ENCODE measurements at places on chromosomes 16 and 17. TPM values are rescaled to one million over a fixed set of nuclear protein-coding genes. Genes with fewer than 3 reads are reported as not detected.

CYB5B gene
- 84.9 TPM for total RNA-seq

RGS11 gene
- total RNA-seq = 1.2 TPM

PTX4 gene
- total RNA-seq = not detected

IRF8 gene
- total RNA-seq = not detected

AGRP gene
- not detected for total RNA-seq

Data from smooth muscle cell of the coronary artery (primary cell).